Activated T-cell treated with anti-CD3 and anti-CD28 coated beads for 48 hours (primary cell): ENCODE measurements at places on chromosomes 1 and 21.

DNA sequence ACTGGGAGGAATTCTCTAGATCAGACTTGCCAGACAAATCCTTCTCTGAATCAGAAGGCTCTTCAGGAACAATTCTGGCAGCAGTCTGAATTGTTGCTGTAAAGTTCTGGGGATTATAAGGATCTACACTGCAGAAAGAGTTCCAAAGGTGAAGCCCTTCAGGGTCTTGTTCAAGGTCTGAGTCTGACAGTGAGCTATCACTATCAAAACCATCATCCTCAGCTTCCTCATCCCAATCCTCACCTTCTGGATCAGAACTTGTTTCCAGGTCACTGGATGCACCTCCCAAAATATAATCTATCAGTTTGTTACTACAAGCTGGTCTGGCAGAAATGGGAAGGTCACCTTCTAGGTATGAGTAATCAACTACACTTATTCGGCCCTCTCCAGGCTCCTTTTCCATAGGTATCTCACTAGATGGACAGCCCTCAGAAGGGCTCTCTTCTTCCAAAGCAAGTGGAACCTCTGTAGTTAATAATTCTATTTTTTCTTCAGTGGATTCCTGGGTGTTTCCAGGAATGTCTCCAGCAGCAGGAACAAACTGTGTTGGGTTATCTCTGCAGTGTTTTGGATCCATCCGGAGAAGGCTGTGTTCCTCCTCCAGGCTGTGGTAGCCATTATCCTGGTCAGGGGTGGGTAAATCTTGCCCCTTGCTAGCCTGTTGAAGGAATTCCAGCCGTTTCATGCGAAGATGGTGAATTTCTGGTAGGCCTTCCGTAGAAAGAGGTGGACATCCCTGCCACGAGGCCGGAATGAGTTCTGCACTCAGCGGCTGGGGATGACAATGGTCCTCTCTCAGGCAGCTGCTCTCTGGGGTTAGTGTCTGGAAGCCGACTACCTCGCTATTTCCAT lies 1.6 kb downstream of the PPP1R15B start:
- no peak for DNase-seq

DNA sequence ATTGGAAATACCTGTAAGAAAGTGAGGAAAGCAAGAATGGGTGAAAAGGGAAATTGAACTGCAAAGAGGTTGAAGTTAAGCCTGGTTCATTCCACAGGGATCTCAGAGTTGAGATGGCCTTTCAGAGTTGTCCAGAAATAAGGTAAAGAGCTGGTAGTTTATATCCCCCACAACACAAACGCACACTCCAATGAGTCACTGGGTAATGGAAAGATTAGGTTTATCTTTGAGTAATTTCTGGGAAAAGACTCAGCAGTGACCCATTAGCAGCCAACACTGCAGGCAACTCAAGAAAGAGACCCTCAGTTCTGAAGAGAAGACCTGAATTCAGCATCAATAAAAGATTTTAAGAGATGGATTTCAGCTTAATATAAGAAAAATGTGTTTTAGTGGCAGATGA lies 485.5 kb downstream of the PTPRC start:
- no peak for DNase-seq

DNA sequence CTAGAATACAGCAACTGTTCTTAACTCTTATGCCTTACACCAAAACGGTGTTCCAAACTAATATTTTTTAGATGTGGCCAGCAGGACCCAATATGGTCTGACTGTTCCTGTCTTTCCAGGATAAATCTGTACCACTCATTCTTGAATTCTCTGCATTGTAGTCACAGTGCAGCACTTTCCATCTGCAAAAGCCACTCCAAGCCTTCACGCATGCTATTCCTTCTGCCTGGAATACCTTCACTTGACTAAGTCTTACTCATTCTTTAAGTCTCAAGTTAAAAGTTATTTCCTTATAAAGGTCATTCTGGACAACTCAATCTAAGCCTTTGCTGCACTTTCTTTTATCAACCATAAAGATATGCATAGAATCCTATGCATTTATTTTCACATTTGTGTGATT lies 1194.5 kb downstream of the PLA2G4A start:
- no peak for DNase-seq

DNA sequence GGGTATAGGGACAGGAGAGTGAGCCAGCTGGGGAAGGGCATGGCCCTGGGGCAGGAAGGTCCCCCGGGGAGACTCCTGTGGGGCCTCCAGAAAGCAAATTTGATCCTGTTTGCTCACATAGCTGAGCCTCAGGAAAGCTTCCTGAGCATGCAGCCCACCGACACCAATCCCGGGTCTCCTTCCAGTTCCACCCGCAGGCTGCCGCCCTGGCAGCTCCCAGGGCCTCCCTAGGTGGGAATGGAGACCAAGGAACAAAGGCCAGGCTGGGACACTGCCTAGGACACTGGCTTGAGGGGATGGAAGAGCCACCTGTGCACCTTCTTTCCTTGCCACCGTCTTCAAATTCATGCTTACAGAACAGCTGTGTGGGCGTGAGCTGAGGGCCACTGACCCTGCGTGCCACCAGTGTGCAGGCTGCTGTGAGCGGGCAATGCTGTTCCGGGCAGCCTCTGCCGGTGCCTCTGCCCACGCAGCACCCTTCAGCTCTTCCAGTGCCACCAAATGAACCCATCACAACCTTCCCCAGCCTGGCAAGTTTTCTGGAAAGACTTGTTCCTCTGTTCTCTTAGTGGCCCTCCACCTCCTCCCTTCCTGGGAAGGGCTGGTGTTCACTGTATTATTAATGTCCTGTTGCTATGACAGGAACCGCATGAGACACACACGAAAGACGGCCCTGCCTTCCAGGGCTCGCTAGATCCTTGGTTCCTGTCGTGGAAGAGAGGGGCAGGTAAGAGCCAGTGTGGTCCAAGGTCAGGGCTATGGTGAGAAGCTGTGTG lies 53.6 kb downstream of the ACBD3 start:
- no peak for DNase-seq

- DNase-seq, result no peak
Measured at GRCh38 chr21:36686955-36687354, 12.0 kb upstream of the SIM2 start.

GRCh38 chr1:71414179-71414578 lies 333.3 kb upstream of the ZRANB2 start:
- no peak for DNase-seq

DNA sequence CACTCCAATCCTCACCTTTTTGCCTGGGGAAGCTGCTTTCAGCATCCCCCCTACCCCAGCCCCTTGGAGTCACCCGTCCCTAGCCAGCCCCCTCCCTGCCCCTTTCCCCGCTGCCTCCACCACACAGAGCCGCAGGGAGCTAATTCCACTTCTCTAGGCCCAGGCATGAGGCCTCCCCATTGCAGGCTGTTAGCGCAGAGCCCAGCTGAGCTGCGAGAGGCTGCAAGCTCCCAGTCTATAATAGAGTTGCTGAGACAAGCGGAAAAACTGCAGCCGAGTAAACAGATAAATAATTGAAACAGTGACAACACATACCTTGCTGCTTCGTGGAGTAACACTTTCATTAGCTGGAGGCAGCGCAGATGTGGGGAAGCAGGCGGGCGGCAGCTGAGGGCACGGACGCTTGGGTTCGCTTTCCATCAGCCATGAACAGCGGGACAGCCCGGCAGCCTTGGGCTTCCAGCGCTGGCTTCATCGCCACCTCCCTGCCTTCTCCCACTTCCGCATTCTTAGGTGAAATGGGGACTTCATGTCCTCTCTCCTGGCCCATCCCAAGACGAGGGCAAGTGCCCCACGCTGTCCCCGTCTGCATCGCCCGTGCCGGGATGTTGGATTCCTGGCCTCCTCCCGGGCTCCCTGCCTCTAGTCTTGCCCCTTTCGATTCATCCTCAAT lies 183.3 kb downstream of the IGSF21 start:
- no peak for DNase-seq

DNA sequence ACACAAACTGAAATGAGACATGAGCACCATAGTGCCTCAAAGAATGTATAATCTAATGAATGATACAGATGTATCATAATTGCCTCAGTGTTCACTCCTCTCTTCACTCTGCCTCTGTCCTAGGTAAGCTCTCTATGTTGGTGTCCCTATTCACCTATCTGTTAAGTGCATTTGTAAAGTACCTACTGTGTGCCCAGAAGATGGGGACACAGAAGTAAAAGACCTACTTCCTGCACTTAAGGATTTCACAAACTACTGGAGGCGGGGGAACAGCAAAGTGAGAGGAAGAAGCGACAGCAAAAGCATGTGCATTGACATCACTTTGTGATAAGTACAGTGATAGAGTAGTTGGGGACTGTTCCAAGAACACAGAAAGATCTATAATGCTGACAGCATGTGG lies 18.1 kb downstream of the RD3 start:
- no peak for DNase-seq

- DNase-seq, result no peak
Measured at GRCh38 chr1:11594222-11594621, 60.0 kb downstream of the FBXO2 start.

- no peak for DNase-seq
Measured at GRCh38 chr1:38892976-38893375, 11.6 kb upstream of the GJA9 start.

GRCh38 chr1:15324869-15325335 lies 77.9 kb downstream of the FHAD1 start:
- DNase-seq, result no peak

GRCh38 chr1:225449774-225450173 lies 21.9 kb upstream of the LBR start:
- DNase-seq, result no peak

- no peak for DNase-seq
Measured at GRCh38 chr1:20987831-20988825, 188.6 kb downstream of the EIF4G3 start.

- DNase-seq, result no peak
Measured at GRCh38 chr21:28280611-28281010, 712.1 kb downstream of the LTN1 start.

GRCh38 chr1:28115267-28115666 lies 26.9 kb upstream of the EYA3 start:
- peak; percentile 41 for DNase-seq

- DNase-seq, result no peak
Measured at GRCh38 chr1:38133756-38134155, 87.2 kb upstream of the POU3F1 start.

- no peak for DNase-seq
Measured at GRCh38 chr1:31027693-31028526, 37.6 kb downstream of the PUM1 start.

GRCh38 chr1:1359308-1359663 lies 931 bp upstream of the MXRA8 start:
- no peak for DNase-seq

DNA sequence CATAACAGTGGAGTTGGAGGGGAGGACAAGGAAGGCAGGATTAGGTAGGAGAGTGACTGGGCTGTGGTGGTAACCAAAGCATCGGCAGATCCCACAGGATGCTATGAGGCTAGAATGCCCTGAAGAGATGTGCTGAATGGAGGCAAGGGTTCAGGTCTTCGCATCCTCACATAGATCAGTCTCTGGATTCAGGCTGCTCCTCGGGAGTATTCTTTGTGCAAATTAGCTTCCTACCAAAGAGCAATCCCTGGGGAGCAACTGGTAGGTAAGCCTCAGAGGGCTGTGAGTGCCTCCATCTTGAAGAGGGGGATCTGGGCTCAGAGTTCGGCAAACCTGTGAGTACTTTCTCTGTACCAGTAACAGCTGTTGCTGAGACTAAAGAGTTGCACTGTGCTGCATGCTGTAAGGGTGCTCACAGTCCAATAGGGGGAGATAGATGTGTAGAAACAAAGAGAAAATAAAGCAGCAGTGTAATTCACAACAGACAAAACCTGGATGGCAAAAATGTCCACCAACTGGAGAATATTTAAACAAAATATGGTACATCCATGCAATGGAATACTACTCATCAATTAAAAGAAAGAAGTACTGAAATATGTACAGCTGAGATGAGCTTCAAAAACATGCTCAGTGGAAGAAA lies 322.4 kb upstream of the DEPDC1 start:
- no peak for DNase-seq

GRCh38 chr1:224523676-224524075 lies 89.1 kb upstream of the WDR26 start:
- no peak for DNase-seq

DNA sequence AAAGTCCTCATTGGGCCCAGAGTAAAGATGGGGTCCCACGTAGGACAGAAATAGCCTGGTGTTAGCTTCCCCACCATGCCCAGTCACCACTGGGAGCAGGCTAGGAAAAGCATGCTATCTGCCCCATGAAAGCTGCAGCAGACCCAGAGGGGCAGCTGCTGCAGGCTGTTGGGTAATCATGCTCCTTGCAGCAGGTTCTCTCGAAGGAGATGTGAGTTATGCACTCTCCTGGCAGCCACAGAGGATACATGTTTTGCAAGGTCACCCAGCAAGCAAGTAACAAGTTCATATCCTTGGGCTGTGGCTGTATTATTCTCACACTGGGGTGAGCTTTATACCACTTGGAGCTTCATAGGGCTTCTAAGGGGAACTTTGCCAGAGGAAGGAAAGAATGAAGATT lies 9.1 kb upstream of the HEYL start:
- DNase-seq, result no peak

DNA sequence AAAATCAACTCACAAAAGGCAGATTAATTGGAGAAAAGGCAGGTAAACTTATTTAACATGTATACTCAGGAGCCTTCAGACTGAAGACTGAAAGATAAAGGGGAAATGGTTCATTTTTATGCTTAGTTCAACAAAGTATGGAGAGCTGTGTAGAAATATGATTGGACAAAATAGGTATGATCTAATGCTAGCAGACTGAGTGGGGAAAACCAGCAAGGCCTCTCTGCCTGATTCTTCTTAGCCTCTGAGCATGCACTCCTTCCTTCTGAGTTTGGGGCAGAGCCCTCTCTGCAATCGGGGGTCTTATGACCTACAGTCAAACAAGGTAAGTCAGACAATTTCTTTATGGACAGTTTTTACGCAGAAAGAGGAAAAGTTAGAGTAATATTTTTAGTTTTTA lies 38.8 kb upstream of the SUCO start:
- DNase-seq, result no peak

DNA sequence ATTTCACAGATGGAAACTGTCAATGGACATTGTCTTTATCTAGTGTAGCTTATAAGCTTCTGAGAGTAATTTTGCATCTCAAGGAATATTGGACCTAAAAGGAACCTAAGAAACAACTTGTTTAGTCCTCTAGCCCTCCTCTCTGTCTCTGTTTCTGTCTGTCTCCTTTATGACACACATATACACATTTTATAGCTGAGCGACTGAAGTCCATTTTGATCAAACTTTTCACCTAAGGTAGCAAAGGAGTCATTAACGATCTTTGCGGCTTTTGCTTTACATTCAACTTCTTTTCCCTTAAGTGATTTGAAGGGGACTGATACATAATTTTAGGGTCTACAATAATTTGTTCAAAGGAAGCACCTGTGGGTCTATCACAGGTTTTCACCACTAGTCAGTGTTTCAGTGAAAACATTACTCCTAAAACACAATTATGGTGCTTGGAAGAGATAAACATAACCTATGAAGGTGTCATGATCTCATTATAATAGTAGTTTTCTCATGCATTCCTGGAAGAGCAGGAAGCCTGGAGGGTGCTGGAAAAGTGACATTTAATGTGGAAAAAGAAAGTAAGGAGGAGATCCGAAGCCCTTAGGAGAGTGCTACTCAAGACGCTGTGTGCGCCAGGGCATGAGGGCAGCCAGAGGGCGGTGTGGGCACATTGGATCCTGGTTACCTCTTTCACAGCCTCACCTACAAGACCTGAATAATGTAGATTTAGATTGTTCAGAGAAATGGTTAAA lies 248.6 kb downstream of the DNM3 start:
- DNase-seq, result peak; percentile 38

- DNase-seq, result no peak
Measured at GRCh38 chr1:1861339-1861730, 29.6 kb downstream of the GNB1 start.
